Stimulated activated CD4-positive, alpha-beta T cell treated with anti-CD3 and anti-CD28 coated beads, Interleukin-12 subunit alpha, Interleukin-12 subunit beta, amount 100 ng/mL, for 48 hours (primary cell): ENCODE measurements at places on chromosomes 2 and 18.
A peak's percentile ranks its signal among the peaks of the same experiment; 100 is the strongest.

DNA sequence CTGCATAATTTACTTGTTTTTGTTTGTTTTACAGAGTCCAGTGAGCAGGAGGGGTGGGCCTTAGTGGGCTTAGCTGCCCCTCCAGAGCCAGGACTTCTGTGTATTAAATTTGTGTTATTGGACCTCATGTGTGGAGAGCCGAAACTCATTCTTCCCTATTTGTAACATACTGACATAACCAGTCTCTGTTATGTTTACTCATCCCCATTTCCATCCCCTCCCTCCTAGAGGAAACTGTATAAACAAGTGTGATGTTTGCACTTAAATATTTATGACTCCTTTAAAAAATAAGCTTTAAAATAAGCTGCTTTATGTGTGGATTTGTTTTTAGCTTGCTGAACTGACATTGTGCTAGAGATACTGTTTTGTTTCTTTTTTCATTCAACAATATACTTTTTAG lies 13.8 kb downstream of the ZNF512 start:
- DNase-seq: no peak

DNA sequence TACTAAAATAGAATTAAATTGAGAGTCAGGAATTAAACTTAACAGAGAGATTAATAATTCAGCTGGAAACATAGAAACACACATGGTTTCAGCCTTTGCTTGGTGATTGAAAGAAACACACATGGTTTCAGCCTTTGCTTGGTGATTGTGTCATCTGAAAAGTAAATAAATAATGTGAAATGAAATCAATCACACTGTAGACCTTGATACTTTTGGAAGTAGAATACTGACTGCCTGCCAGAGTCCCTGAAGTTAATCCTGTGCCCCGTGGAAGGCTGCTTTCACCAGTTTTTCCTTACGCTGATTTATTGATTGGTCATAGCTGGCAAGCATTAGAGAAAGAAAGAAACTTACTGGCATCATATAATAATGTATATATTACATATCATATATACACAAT lies 1252.7 kb upstream of the FAM98A start:
- DNase-seq: no peak

- no peak for DNase-seq
These were observed 1.2 kb downstream of the CDK15 start for GRCh38 chr2:201807452-201807999.

- DNase-seq: no peak
These were observed 205.6 kb downstream of the RTP5 start for GRCh38 chr2:242075168-242075567.

- DNase-seq: no peak
These were observed 25.7 kb downstream of the UPP2 start for GRCh38 chr2:158127380-158127804.

GRCh38 chr18:4821801-4822200 lies 366.7 kb upstream of the DLGAP1 start:
- DNase-seq: no peak

- DNase-seq: no peak
These were observed 50.5 kb upstream of the DLX2 start for GRCh38 chr2:172153156-172153555.

DNA sequence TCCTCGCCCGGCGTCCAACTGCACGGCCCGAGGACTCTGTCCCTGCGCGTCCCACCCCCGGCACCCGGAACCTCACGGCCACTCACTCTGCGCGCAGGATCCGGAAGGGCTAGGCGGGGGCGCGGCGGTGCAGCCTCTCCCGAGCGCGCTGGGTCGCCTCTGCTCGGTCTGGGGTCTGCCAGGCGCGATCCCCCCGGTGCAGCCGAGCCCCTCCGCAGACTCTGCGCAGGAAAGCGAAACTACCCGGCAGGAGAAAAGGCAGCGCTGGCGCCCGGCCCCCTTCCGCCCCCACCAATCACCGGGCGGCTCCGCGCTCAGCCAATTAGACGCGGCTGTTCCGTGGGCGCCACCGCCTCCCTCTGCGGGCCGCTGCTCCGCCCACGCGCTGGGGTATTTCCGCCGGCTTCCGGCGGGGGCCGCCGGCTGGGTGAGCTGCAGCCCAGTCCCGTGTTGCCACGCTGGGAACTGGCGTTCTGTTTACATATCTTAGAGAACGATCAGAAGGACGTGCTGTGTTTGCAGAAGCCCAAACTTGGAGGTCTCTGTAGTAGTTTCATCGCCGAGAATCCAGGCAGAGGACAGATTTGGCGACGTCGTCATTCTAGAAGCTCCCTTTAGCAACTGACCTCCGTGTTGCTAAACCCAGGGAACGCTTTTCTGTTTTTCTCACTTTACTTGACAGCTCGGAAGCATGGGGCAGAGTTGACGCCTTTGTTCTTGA lies at the start of gene STAT1:
Gene STAT1, minus strand, starts transcription at position 240 of the 721 bp plus-strand sequence. CDS start 4,168 bp downstream, outside the sequence.
- peak; percentile 97 for DNase-seq

DNA sequence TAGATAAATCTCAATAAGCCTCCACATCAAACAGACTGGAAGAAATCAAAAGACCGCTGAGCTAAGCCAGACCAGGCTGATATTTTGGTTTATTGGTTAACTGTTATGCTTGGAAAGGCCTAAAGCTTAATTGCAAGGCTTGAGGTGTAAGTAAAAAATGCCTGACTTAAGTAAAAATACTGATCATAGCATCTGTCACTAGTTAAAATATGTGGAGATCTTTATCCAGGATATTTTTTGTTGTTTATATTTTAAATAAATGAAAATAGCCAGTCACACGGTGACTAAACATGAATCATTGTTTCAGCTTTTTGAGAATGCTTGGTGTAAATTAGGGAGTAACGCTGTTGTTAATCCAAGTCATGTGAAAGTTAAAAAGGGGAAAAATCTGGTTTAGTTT lies 127.9 kb downstream of the THADA start:
- DNase-seq: no peak

GRCh38 chr2:33275689-33276444 lies 200.6 kb upstream of the RASGRP3 start:
- no peak for DNase-seq

GRCh38 chr2:45607701-45608100 lies 3.4 kb downstream of the SRBD1 start:
- DNase-seq: no peak

DNA sequence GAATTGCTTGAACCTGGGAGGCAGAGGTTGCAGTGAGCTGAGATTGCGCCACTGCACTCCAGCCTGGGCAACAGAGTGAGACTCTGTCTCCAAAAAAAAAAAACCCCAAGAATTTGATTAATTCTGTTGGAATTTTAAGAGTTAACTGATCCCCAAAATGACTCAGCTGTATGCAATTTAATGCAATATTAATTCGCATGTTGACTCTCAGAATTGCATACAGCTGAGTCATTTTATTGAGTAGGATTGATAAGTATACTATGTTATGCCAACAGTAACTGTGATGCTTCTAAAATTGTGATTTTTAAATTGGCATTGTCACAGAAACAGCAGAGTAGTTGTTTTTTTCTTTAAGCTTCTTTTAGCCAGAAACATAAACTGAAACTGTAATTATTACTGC lies 19.6 kb downstream of the MSH2 start:
- no peak for DNase-seq

DNA sequence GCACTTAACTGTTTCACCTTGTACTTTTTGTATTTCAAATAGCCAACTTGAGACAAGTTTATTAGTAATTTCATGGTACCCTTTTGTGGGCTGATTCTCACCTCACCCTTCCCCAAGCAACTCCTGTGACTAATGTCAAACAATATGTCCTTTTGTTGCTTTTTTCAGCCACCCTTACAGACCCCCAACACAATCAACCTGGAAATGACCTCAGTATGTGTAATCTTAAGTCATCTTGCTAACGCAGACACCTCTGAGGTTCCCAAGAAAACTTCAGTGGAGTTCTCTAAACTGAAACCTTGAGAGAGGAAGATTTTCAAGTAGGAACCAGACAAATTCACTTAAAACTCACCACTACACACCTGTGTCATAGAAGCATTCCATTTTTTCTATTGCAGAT lies 69.5 kb downstream of the KYNU start:
- DNase-seq: no peak

DNA sequence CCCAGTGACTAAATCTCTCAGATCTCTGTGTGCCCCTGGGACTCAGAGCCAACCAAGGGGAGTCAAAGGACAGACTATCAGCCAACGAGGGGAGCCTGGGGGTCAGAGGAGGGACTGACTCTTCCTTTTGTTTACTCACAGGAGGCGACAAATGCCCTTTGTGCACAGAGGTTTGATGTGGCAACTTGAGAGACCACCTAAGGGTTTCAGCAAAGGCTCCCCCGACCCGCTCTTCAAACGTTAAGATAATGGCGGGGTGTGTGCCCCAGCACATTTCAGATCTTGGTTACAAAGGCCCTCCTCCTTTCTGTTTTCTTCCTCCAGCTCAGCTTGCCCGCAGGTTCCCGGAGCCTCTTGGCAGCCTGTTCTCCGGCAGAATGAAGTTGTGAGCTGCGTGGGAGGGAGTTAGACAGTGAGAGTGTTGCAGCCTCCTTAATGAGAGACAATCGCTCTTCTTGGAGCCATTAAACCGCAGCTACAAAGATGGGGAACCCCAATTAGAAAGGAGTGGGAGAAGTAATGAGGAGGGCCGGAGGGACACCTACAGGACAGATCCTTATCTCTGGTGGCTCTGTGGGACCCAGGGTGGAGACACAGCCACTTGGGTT lies 76.2 kb downstream of the KIAA2012 start:
- no peak for DNase-seq

DNA sequence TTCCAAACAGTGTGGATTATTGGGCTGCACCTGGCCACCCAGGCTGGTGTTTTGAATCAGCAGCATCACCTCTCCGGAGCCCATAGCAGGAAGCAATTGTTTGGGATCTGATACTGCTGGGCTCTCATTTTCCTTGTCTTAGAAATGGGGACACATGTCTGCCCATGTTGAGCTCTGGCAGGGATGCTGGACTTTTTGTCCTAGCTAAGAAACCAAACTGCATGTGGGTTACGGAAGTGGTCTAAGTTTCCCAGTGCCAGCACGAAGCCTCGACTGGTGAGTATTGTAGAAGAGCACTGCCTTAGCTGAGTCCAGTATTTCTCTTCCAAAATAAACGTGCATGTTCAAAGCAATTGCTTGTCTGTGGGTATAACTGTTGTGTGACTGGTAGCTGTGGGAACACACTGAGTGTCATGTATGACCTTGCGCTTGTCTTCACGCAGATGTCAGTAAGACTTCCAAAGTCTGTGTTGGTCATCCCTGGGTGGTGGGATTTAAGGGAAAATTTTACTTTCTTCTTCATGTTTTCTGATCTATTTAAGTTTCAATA lies 43.6 kb downstream of the SH3RF3 start:
- no peak for DNase-seq

DNA sequence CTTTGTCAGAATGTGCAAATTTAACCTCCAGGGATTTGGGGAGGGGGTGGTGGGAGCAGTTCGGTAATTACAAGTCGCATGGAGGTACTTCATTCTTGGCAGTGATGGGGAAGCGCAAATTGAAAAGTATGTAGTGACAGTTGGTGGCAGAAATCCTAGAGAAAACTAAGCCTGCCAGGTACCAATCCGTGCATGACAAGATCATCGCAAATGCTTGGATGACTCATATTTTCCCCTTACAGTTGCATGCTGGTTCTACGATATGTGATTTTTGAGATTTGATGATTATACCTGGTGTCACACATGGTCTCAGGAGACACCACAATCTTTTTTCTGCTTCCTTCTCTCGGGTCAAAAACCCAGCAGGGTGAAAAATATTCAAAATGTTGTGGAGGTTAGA lies 479.7 kb upstream of the ID2 start:
- no peak for DNase-seq

DNA sequence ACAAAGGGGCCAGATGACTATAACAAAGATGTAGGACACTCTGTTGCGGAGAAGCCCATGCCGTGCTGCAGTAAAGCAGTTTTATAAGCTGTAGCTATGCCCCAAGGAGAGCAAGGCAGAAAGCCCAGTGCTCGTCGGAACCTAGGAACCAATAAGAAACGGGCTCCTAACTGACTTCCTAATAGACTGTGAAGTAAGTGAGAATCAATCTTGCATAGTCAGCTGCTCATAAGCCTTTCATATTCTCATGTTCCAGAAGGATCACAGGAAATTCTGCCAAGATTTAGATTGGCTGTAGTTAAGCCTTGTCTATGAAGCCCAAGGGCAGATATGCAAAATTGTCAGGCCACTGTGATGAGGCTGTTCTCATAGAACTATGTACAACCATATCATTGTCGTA lies 98.4 kb downstream of the RTTN start:
- DNase-seq: no peak

DNA sequence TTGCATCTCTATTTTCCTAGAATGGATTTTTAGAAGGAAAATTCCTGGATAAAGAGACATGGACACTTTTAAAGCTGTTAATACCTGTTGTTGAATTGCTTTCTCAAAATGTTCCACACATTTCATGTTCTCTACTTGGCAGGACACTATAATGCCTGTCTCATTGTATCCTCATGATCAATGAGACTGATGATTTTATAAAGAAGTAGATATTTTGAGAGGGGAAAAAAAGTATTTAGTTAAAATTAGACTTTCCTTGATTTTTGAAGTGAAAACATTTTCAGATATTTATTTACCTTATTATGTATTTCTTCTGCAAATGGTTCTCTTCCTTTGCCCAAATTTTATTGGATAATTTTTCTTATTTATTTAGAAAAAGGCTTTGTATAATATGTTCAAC lies 242.5 kb downstream of the MYCN start:
- no peak for DNase-seq

GRCh38 chr2:213034585-213034984 lies 116.8 kb downstream of the IKZF2 start:
- no peak for DNase-seq

- DNase-seq: no peak
These were observed 11.1 kb downstream of the COLEC11 start for GRCh38 chr2:3606028-3606369.

DNA sequence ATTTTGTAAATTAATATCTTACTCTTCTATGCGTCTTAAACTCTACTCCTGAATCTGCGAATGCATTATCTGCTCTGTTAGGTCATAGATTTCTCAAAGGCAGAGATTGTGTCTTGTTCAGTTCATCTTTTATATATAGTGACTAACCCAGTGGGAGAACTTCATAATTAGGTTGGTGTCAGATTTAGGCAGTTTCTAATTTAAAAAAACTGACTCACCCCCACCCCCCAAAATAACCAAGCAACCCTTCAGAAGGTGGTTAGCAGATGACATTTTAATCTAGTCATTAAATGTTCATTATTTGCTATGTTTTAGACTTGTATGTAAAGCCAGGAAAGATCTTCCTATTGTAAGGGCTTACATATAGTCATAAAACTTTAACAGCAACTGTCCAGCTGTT lies 10.4 kb downstream of the SERPINB12 start:
- DNase-seq: no peak

DNA sequence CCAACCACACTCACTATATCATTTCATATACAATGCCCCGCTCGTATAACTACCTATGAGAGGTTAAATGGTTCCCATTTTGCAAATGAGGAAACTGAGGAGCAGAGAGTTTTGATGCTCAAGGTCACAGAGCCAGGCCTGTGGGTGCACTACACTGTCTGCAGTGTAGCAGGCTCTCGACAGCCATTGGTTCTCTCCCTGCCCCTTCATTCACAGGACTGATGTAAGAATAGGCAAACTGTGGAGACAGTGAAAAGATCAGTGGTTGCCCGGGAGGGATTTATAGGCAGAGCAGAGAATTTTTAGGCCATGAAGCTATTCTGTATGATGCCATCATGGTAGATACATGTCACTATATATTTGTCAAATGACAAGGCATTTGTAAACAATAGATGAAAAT lies 39.0 kb upstream of the LBH start:
- no peak for DNase-seq

- DNase-seq: no peak
These were observed 654.3 kb downstream of the LRRTM4 start for GRCh38 chr2:76867854-76868253.

- no peak for DNase-seq
These were observed 68.3 kb upstream of the ST6GAL2 start for GRCh38 chr2:106954304-106954703.

GRCh38 chr2:128237081-128237534 lies 81.6 kb downstream of the HS6ST1 start:
- no peak for DNase-seq
